CD4-positive, alpha-beta T cell treated with Interleukin-17A for 1 hour (primary cell): ENCODE measurements at places on chromosomes 7 and 10.

GRCh38 chr10:78332012-78332411, 298.3 kb downstream of the RPS24 start:
- DNase-seq, result no peak

- no peak for DNase-seq
Observed at GRCh38 chr10:113442336-113442735, 110.5 kb upstream of the HABP2 start.

- no peak for DNase-seq
Observed at GRCh38 chr7:7576344-7576743, 9.7 kb downstream of the MIOS start.

DNA sequence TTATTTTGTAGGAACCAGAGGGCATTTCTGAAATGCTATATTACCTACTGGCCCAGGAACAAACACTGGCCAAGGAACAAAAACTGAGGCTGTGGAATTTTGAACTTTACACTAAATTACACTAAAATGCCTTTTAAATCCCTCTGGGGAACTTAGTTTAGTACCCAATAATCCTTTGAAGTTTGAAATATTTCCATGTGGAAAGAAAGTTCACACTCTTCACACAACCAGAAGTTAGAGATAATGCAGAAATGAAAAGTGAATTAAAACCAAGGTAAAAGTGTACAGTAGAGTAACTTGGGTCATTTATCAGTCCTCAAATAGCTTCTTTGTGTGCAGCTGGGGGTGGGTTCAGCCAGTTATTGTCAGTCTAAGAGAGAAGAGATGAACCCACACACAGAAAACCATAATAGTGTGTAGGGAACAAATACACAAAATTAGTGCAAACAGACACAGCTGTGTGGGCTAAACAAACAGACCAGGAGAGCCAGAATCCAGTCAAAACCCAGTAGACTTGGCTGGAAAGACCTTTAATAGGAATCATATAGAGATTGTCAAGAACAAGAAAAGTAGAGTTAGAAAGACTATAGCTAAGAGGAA, 46.5 kb upstream of the DGKI start:
- no peak for DNase-seq

- no peak for DNase-seq
Observed at GRCh38 chr10:29140151-29140550, 148.7 kb upstream of the LYZL1 start.

DNA sequence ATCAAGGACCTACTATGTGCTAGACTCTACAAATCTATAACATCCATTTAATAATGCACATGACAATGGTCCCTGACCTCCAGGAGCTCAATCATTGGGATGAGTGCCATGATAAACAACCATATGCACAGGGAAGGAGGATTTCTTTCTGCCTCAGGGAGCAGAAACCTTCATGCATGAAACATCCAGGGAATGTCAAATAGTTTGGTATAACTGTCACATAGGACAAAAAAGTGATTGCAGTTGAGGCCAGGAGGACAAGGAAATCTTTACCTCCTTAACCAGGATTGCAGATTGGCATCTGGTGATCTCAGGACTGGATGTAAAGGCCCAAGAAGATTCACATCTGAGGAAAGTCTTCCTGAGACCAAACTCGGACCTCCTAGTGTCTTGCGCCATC, 993.1 kb downstream of the KCNMA1 start:
- DNase-seq, result no peak

DNA sequence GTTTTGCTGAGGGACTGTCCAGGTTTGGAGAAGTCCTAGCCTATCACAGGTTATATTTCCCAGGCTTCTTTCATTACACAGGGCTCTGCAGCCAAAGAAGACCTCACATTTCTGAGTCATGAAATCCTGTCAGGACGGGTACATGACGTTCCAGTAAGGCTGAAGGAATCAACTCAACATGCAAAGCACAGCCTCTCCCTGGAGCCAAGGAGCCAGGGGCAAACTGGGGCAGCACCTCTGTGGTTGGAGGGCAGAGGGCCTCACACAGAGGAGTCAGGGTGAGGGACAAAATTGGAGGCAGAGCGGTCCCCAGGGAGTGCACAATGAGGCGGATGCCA, 116.3 kb upstream of the GDF10 start:
- no peak for DNase-seq

DNA sequence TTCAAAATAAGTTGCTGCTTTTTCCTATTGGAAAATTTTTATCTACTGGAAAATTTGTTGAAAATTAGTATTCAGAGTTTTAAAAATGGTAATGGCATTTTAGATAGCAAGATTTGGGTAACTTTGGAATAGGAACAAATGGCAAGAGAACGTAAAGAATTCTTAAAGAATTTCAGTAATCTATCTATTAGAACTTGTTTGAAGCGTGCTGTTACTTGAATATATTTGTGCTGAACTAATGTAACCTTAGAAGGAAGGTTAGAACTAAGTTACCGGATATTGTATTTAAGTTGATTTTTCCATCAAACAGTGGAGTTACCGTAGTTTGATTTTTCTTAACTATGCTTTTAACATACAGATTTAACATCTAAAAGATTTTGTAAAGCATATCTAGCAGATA, 25.9 kb downstream of the SEPTIN7 start:
- no peak for DNase-seq
